ENCODE measurements at places on chromosomes 13 and 19. TPM values are rescaled to one million over a fixed set of nuclear protein-coding genes. Genes with fewer than 3 reads are reported as not detected.

CGB3 gene
- not detected for total RNA-seq

DNA sequence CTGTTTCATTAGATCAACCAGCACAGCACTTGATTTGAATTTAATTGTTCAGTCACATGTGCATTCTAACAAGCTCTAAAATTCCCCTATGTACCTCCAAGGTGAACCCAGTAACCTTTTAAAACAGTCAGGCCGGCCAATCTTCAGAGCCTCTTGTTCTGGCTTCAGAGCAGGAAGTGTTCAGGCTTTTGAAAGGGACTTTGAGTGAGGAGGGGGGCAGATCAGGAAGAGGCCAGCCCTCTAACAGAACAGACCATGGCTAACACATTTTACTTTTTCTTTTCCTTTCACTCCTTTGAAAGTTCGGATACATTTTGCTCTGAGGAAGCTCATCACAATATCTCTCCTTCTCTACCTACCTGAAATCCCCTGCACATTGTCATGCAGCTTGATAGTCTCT lies 390.3 kb downstream of the TBC1D4 start:
- peak overlapping the region; percentile 16 for H3K4me3 ChIP-seq
- H3K27me3 ChIP-seq: peaks cover 10% of the 10 kb centered on the region
- DNase-seq: no peak
- no peaks in the 10 kb centered on the region for H3K36me3 ChIP-seq
- H3K27ac ChIP-seq: no peak overlapping the region

ZNF415 gene
- 1.5 TPM for total RNA-seq

GIPR gene
- total RNA-seq: 1.4 TPM

DNA sequence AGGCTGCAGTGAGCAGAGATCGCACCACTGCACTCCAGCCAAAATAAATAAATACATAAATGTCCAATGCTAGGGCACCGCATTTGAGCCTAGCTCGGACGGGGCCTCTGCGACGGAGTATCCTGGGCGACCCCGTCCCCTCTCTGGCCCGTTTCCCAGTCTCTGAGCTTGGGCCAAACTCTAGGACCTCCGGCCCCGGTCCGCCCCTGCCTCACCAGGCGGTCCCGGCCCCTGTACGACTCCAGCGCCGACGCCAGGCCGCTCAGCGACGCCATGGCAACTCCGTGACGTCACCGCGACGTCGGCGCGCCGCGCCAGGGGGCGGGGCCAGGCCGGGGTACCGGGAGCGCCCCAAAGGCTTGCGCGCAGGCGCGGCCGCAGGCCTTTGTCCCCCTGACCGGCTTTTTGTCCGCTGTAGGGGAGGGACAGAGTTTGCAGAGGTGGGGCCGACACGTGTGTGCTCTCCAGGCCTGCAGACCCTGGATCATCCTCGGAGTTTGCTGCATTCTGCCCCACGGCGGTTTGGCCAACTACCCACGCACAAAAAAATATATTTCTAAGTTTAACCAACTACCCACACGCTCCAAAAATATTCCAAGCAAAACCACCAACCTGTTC lies at the start of gene PEX11G:
Gene PEX11G, minus strand, starts transcription at position 300 of the 618 bp plus-strand sequence. Its CDS starts 25 bp downstream, at position 275.
- peak within 1 kb of the TSS; percentile 75 for H3K27ac ChIP-seq
- H3K4me1 ChIP-seq: peaks cover 17% of the 10 kb centered on the region
- no peaks in the 10 kb centered on the region for H3K36me3 ChIP-seq
- peak within 1 kb of the TSS; percentile 79 for H3K4me3 ChIP-seq
- peak; percentile 93 for DNase-seq

- no peak for DNase-seq
- no peaks in the 10 kb centered on the region for H3K4me1 ChIP-seq
- H3K36me3 ChIP-seq: peaks cover 13% of the 10 kb centered on the region
- H3K27me3 ChIP-seq: no peaks in the 10 kb centered on the region
Measured at GRCh38 chr13:41621716-41622431, 164.5 kb downstream of the RGCC start.

DNA sequence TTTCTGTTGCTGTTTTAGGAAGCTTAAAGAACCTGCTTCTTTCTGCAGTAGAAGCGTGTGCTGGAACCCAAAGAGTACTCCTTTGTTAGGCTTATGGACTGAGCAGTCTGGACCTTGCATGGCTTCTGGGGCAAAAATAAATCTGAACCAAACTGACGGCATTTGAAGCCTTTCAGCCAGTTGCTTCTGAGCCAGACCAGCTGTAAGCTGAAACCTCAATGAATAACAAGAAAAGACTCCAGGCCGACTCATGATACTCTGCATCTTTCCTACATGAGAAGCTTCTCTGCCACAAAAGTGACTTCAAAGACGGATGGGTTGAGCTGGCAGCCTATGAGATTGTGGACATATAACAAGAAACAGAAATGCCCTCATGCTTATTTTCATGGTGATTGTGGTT lies 103.1 kb downstream of the TNFRSF19 start:
- DNase-seq: no peak
- H3K27ac ChIP-seq: no peak overlapping the region
- H3K4me3 ChIP-seq: no peak overlapping the region
- H3K27me3 ChIP-seq: peaks cover 3% of the 10 kb centered on the region

- no peaks in the 10 kb centered on the region for H3K36me3 ChIP-seq
- DNase-seq: no peak
- no peaks in the 10 kb centered on the region for H3K27me3 ChIP-seq
Measured at GRCh38 chr13:102203718-102204117, 198.1 kb downstream of the FGF14 start.

CLIP3 gene
- 0.25 TPM for total RNA-seq

Measured in activated naive CD8-positive, alpha-beta T cell treated with anti-CD3 and anti-CD28 coated beads for 36 hours (primary cell).